Transverse colon (tissue), 4 donors: ENCODE measurements at places on chromosomes 4 and X. TPM values are rescaled to one million over a fixed set of nuclear protein-coding genes. Genes with fewer than 3 reads are reported as not detected.

MAMLD1 gene
- 0.20 TPM for total RNA-seq

COX7B gene
- 755 TPM for total RNA-seq

ART3 gene
- total RNA-seq = 0.68 TPM

PRR32 gene
- not detected for total RNA-seq

PNMA3 gene
- total RNA-seq = not detected

SLC38A5 gene
- 5.7 TPM for total RNA-seq

CA5B gene
- 4.1 TPM for total RNA-seq

S100G gene
- total RNA-seq = not detected

FRG2 gene
- total RNA-seq = not detected

TCEAL6 gene
- total RNA-seq = not detected

DNA sequence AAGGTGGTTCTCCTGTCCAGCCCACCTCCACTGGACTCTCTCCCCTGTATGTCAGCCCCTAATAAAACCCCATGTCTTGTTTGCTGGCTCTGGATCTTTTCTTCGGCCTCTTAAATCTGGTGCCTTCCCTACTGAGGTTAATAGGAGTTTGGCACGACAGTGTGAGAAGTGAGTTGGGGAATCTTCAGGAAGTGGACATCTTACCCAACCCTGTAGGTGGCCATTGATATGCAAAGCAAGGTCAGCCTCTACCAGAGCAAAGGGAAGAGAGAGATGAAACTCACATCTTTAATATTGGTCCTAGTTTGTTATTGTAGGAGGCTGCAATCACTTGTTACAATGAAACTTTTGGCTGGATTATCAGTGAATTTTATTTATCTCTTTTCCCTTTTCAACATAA lies 111.7 kb downstream of the CHRDL1 start:
- H3K27ac ChIP-seq = no peak overlapping the region
- no peaks in the 10 kb centered on the region for H3K4me1 ChIP-seq
- no peaks in the 10 kb centered on the region for H3K36me3 ChIP-seq

DNA sequence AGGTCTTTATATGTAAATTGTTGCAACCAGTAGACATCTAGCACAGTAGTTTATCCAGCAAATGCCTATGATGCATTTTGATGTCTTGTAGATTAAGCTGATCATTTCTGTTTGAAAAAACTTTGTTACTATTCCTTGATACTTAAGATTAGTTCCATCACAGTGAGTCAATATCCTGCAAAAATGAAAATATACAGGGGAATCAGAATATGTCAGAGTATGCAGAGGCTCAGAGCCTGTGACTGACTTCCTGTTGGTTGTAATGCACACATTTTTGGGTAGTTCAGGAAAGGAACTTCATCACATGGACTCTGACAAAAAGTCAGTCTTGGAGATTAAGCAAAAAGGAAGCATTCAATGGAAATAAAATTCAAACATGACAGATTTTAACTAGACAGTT lies 815.5 kb downstream of the FAT4 start:
- no peak overlapping the region for H3K4me3 ChIP-seq
- DNase-seq = no peak
- H3K27ac ChIP-seq = no peak overlapping the region
- no peaks in the 10 kb centered on the region for H3K4me1 ChIP-seq
- no peaks in the 10 kb centered on the region for H3K27me3 ChIP-seq

- peak overlapping the region; percentile 94 for H3K27ac ChIP-seq
- H3K4me1 ChIP-seq = peaks cover 30% of the 10 kb centered on the region
- DNase-seq = no peak
Measured at GRCh38 chr4:119299741-119300100, 22.2 kb downstream of the FABP2 start.

DNA sequence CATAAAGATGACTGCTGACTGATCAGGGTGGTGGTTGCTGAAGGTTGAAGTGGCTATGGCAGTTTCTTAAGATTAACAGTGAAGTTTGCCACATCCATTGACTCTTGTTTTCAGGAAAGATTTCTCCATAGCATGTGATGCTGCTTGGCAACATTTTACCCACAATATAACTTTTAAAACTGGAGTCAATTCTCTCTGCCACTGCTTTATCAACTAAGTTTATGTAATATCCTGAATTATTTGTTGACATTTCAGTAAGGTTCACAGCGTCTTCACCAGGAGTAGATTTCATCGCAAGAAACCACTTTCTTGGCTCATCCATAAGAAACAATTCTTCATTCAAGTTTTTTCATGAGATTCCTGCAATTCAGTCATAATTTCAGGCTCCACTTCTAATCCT lies 166.5 kb upstream of the SPRY1 start:
- H3K4me1 ChIP-seq = peaks cover 13% of the 10 kb centered on the region
- H3K36me3 ChIP-seq = no peaks in the 10 kb centered on the region
- DNase-seq = no peak
- H3K27me3 ChIP-seq = no peaks in the 10 kb centered on the region
- no peak overlapping the region for H3K4me3 ChIP-seq

GRCh38 chr4:101155368-101155767 lies 192.0 kb downstream of the PPP3CA start:
- no peaks in the 10 kb centered on the region for H3K27me3 ChIP-seq
- H3K27ac ChIP-seq = no peak overlapping the region
- H3K36me3 ChIP-seq = no peaks in the 10 kb centered on the region
- no peaks in the 10 kb centered on the region for H3K4me1 ChIP-seq
- H3K4me3 ChIP-seq = no peak overlapping the region

DNA sequence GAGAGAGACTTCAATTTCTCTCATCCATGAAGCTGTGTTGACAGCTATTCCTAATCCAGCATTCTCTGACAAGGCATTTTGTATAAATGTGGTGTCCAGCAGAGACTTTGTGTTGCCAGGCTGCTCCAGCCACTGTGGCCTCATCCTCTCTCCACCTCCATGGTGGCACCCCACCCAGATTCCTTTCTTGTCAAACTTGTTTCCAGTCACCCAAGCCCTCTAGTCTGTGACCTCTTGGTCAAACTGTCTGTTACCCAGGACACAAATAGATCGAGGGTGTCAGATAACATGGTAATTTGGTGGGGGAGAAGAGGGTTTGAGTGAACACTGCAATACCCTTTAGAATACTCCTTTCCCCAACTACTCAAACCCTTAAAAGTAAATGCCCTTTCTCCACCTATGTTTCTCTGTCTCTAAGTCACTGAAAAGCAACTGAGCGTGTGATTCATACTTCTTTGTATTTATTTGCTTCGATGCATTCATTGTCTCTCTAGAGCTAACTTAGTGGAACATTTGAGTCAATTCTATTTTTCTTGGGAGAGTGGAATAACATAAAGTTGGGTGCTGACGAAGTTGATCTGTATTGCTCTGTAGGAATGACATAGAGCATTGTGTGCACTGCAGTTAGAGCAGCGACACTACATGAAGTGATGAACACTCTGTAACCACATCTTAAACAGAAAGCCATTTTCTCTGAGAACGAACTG lies 13.7 kb downstream of the PITX2 start:
- H3K27ac ChIP-seq = no peak overlapping the region
- no peaks in the 10 kb centered on the region for H3K36me3 ChIP-seq
- peaks cover 14% of the 10 kb centered on the region for H3K4me1 ChIP-seq
- no peak for DNase-seq
- H3K27me3 ChIP-seq = peaks cover 70% of the 10 kb centered on the region

DNA sequence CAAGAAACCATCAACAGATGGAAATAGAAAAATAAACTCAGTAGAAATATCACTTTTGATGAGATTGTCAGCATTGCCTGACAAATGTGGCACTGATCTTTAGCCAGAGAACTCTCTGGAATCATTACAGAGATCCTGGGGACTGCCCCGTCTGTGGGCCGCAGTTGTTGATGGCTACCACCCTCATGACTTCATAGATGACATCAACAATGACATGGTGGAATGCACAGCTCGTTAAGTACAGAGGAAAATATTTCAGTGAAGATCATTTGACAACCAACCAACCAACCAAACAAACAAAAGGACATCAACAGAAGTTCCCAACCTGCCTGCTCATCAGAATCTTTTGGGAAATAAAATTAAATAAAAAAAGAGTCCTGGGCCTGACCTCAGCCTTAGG lies 132.6 kb downstream of the UCHL1 start:
- no peak for DNase-seq
- H3K27me3 ChIP-seq = no peaks in the 10 kb centered on the region
- H3K4me3 ChIP-seq = no peak overlapping the region
- H3K36me3 ChIP-seq = no peaks in the 10 kb centered on the region

DNA sequence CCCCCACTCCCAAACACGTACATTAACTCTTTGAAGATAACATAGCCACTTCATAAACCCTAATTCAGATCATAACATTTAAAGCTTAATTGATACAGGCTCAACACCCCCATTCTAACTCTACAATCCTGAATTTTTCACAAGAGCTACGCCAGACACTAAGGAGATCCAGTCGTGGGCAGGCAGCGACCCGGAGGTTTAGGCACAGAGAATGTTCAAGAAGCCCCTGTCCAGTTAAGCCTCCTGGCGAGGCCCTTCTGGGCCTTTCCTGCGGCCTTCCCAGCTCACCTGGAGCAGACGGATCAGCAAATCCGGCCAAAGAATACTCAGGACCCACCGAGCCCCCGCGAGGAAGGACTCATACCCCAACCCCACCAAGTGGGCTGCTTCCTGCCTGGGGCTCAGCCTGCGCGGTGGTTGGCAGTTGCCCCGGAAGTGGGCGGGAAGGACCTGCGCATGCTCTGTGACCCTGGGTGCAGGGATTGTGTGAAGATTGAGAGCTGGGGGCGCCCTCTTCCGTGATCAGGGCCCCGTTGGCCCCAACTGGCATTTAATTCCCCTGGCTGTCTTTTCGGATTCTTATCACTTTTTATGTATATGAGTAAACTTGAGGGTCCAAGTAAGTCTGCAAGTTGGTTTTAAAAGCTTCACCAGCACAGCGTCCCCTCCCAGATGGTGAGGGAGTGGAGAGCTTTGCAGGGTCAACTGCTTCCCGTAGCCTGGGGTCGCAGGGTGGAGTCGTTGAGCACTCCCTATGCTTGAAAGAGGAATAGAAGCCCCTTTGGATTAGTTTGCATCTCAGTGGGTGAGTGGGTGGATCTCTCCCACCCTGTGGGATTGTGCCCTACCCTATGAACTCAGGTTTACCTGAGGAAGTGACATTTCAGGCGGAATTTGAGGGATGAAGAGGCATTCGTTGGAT lies at the start of gene TRIM61:
TSS of gene TRIM61 (minus strand) at position 415 of the 922 bp plus-strand sequence. CDS start 7,655 bp downstream, outside the sequence.
- peaks cover 12% of the 10 kb centered on the region for H3K4me1 ChIP-seq
- DNase-seq = peak; percentile 25
- H3K27ac ChIP-seq = no peak within 1 kb of the TSS

GRCh38 chr4:107988763-107989035 lies 990 bp upstream of the HADH start:
- no peaks in the 10 kb centered on the region for H3K36me3 ChIP-seq
- no peaks in the 10 kb centered on the region for H3K27me3 ChIP-seq
- H3K4me3 ChIP-seq = peak overlapping the region; percentile 53
- H3K27ac ChIP-seq = peak overlapping the region; percentile 93
- peak; percentile 17 for DNase-seq

DNA sequence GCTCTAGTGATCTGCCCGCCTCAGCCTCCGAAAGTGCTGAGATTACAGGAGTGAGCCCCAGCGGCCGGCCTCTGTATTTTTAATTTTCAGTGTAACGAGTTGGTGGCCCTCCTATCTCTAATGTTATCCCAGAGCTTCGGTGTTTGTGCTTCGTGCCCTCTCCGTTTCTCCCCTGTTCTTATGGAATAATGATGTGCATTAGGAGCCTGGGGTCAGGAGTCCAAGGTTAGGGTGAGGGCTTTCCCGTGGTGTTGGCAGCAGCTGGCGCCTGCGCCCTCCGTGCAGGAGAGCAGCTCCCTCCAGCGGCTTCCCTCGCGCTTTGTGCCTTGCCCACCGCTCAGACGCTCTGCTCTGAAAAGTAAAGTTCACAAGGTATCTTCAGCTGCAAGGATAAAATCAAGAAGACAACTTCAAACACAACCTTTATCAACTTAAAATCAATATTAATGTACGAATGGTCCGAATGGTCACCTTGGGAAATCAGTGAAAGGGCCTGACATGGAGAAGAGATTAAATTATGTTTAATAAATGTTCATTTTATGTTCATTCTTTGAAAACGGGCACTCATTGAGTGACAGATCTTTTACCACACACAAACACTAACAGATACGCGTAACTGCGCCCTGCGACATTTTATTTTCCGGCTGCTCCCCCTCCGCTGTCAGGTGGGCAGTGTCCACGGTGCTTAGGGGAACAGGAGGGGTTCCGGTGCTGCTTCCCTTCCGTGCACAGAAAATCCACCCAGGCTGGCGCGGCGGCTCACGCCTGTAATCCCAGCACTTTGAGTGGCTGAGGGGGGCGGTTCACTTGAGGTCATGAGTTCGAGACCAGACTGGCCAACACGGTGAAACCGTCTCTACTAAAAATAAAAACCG lies 62.4 kb downstream of the TRAPPC11 start:
- no peaks in the 10 kb centered on the region for H3K36me3 ChIP-seq
- DNase-seq = peak; percentile 83
- H3K4me1 ChIP-seq = peaks cover 15% of the 10 kb centered on the region
- H3K27ac ChIP-seq = peak overlapping the region; percentile 31
- peak overlapping the region; percentile 56 for H3K4me3 ChIP-seq
- H3K27me3 ChIP-seq = no peaks in the 10 kb centered on the region
